ENCODE measurements at places on chromosomes 3 and 15. TPM values are rescaled to one million over a fixed set of nuclear protein-coding genes. Genes with fewer than 3 reads are reported as not detected.
A peak's percentile ranks its signal among the peaks of the same experiment; 100 is the strongest.

GRCh38 chr3:45104715-45105711 is 41.2 kb downstream of the CDCP1 start:
- H3K4me3 ChIP-seq, result no peak overlapping the region
- H3K27me3 ChIP-seq, result no peaks in the 10 kb centered on the region
- no peaks in the 10 kb centered on the region for H3K4me1 ChIP-seq
- no peak for DNase-seq
- H3K36me3 ChIP-seq, result no peaks in the 10 kb centered on the region

GRCh38 chr3:42438758-42439157 is 28.3 kb upstream of the LYZL4 start:
- H3K27me3 ChIP-seq, result no peaks in the 10 kb centered on the region
- H3K36me3 ChIP-seq, result no peaks in the 10 kb centered on the region
- no peak overlapping the region for H3K27ac ChIP-seq
- no peaks in the 10 kb centered on the region for H3K4me1 ChIP-seq

DNA sequence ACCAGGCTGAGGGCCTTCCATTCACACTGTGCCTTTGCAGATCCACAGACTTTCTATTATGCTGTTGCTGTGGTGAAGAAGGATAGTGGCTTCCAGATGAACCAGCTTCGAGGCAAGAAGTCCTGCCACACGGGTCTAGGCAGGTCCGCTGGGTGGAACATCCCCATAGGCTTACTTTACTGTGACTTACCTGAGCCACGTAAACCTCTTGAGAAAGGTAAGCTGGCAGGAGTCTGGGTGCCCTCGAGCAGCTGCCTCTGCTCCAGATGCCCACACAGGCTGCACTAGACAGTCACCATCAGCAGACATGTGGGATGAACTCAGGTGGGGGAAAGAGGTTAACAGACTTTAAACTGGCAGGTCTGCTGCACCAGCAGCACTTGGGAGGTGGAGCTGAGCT is 8.3 kb downstream of the TF start:
- no peak overlapping the region for H3K4me3 ChIP-seq
- DNase-seq, result no peak
- H3K36me3 ChIP-seq, result no peaks in the 10 kb centered on the region
- H3K27me3 ChIP-seq, result no peaks in the 10 kb centered on the region

GRCh38 chr3:135869439-135870105 is 96.0 kb upstream of the PPP2R3A start:
- H3K27me3 ChIP-seq, result no peaks in the 10 kb centered on the region
- H3K4me1 ChIP-seq, result no peaks in the 10 kb centered on the region
- no peak overlapping the region for H3K4me3 ChIP-seq
- no peaks in the 10 kb centered on the region for H3K36me3 ChIP-seq
- no peak overlapping the region for H3K27ac ChIP-seq

GRCh38 chr3:97860364-97860763 is 38.6 kb downstream of the CRYBG3 start:
- no peak overlapping the region for H3K27ac ChIP-seq
- H3K4me1 ChIP-seq, result peaks cover 6% of the 10 kb centered on the region
- no peaks in the 10 kb centered on the region for H3K27me3 ChIP-seq
- H3K36me3 ChIP-seq, result no peaks in the 10 kb centered on the region
- DNase-seq, result no peak
- H3K4me3 ChIP-seq, result no peak overlapping the region

DNA sequence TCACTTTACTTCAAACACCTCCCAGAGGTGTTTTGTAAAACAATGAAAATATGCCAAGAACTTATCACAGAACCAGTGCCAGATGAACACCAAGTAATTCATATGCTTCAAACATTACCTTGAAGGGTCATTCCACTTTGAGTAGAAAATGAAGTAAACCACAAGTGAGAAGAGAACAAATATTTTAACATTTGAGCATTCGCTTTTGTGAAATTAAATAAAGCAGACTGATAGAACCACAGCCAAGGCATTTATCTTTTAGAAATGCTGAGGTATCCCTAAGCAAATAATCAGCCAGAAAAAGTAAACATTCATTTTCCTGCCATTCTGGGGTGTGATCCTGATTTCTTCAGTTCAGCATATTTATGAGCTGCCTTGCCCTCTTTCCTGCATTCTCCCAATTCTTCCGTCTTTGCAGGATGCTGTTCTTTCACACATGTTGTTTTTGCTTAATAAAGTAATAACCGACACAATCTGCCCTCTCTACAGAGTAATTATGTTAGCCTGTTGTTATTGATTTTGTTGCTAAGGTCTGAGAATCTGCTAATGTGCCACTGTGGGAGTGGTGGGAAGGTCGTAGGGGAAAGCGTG is 235.6 kb upstream of the TGFBR2 start:
- H3K36me3 ChIP-seq, result no peaks in the 10 kb centered on the region
- H3K4me3 ChIP-seq, result no peak overlapping the region
- H3K27me3 ChIP-seq, result no peaks in the 10 kb centered on the region
- peaks cover 12% of the 10 kb centered on the region for H3K4me1 ChIP-seq
- H3K27ac ChIP-seq, result peak overlapping the region; percentile 15

- peak; percentile 27 for DNase-seq
- H3K27me3 ChIP-seq, result no peaks in the 10 kb centered on the region
- H3K36me3 ChIP-seq, result no peaks in the 10 kb centered on the region
- H3K27ac ChIP-seq, result no peak overlapping the region
These were observed 97.2 kb upstream of the FLNB start for GRCh38 chr3:57910990-57911389.

DNA sequence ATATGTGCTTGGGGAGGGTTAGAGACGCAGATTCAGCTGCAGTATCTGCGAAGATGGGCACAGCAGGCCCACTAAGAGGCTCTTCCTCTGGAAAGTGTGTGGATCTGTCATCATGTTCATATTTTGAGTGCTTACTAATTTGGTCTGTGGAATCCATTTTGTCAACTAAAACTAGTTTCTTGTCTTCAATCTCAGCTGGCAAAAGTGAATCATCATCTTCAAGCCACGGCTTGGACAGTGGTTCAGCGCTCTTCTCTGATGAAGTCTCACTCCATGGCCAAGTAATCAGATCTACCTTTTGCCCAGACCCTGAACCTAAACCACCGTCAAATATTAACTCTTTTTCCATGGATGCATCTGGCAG is 76.2 kb downstream of the IMPG2 start:
- no peaks in the 10 kb centered on the region for H3K27me3 ChIP-seq
- no peaks in the 10 kb centered on the region for H3K4me1 ChIP-seq
- no peaks in the 10 kb centered on the region for H3K36me3 ChIP-seq
- no peak for DNase-seq

GRCh38 chr3:149901770-149902169 is 68.9 kb downstream of the PFN2 start:
- no peak for DNase-seq
- H3K27me3 ChIP-seq, result no peaks in the 10 kb centered on the region
- no peak overlapping the region for H3K4me3 ChIP-seq
- H3K27ac ChIP-seq, result no peak overlapping the region

- no peak overlapping the region for H3K27ac ChIP-seq
- DNase-seq, result no peak
- H3K4me3 ChIP-seq, result no peak overlapping the region
- peaks cover 26% of the 10 kb centered on the region for H3K4me1 ChIP-seq
- no peaks in the 10 kb centered on the region for H3K27me3 ChIP-seq
These were observed 3.7 kb upstream of the PRKAR2A start for GRCh38 chr3:48851407-48851806.

GRCh38 chr3:167785790-167786189 is 50.3 kb downstream of the SERPINI1 start:
- H3K27ac ChIP-seq, result no peak overlapping the region
- DNase-seq, result no peak

DNA sequence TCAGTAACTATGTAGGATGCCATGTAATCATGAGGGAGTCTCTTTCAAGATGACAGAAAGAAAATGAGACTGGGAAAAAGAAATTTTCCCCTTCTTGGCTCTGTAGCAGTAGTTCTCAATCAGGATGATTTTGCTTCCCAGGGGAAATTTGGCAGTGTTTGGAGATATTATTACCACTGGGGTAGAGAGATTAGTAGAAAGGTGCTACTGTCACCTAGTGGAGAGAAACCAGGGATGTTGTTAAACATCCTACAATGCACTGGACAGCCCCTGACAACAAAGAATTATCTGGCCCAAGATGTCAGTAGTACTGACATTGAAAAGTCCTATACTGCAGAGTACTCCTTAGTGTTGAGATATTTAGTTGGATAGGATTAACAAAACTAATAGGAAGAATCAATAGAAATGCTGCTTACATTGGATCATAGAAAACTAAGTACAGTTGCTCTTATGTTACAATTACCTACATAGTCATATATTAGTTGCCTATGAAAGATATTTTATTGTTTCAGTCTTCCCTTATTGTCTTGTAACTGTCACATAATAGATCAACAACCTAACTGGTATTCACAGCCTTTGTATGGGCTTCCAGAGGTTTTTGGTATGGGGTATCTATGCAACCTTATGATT is 433.3 kb downstream of the RAP2B start:
- H3K27me3 ChIP-seq, result no peaks in the 10 kb centered on the region
- no peak overlapping the region for H3K4me3 ChIP-seq
- no peaks in the 10 kb centered on the region for H3K36me3 ChIP-seq

DNA sequence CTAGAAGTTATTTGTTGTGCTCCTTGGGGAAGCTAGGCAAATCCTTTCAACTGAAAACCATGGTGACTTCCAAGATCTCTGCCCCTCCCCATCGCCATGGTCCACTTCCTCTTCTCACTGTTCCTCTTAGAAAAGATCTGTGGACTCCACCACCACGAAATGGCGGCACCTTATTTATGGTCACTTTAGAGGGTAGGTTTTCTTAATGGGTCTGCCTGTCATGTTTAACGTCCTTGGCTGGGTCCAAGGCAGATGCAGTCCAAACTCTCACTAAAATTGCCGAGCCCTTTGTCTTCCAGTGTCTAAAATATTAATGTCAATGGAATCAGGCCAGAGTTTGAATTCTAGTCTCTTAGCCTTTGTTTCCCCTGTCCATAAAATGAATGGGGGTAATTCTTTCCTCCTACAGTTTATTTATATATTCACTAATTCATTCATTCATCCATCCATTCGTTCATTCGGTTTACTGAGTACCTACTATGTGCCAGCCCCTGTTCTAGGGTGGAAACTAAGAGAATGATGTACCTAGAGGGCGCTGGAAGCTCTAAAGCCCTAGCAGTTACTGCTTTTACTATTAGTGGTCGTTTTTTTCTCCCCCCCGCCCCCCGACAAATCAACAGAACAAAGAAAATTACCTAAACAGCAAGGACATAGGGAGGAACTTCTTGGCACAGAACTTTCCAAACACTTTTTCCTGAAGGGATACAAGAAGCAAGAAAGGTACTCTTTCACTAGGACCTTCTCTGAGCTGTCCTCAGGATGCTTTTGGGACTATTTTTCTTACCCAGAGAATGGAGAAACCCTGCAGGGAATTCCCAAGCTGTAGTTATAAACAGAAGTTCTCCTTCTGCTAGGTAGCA is 657 bp downstream of the PATL2 start:
- H3K4me1 ChIP-seq, result peaks cover 20% of the 10 kb centered on the region
- H3K27me3 ChIP-seq, result no peaks in the 10 kb centered on the region
- peak overlapping the region; percentile 98 for H3K27ac ChIP-seq
- no peak for DNase-seq
- peak overlapping the region; percentile 90 for H3K4me3 ChIP-seq
- H3K36me3 ChIP-seq, result peaks cover 3% of the 10 kb centered on the region

DNA sequence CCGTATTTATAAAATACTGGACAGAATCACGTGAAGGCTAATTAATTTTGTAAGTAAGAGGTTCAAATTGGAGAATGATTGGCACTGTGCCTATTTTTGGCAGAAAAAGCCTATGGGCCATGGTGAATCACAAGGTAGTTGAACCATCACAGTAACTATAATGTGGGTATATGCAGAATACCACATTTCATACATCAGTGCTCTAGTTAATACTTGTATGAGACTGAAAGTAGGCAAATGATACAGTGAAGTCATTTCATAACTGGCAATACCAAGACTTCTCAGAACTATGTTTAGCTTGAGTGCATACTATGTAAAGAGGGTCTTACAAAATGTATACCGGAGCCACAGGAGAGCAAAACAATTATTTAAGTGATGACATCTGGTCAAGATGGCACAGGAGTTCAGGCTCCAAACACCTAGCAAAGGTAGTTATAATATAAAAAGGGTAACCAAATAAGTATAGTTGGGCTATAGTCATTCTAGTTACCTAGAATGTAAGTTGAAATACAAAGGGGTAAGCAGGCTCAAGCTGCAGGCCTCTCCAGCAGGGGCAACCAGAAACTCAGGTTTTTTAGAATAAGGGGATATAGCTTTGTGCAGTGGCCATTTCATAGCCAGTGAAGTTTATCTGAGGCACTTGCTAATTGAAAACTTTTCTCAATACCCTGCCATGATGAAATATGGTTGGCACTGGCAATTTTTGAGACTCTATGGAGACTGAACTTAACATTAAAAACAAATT is 19.1 kb downstream of the GPR160 start:
- H3K36me3 ChIP-seq, result no peaks in the 10 kb centered on the region
- H3K4me3 ChIP-seq, result no peak overlapping the region
- DNase-seq, result no peak
- peak overlapping the region; percentile 42 for H3K27ac ChIP-seq

- H3K4me1 ChIP-seq, result peaks cover 4% of the 10 kb centered on the region
- no peak overlapping the region for H3K4me3 ChIP-seq
- peak overlapping the region; percentile 28 for H3K27ac ChIP-seq
- H3K27me3 ChIP-seq, result no peaks in the 10 kb centered on the region
- no peak for DNase-seq
- H3K36me3 ChIP-seq, result no peaks in the 10 kb centered on the region
These were observed 8.9 kb downstream of the CCDC13 start for GRCh38 chr3:42764115-42764514.

- peaks cover 20% of the 10 kb centered on the region for H3K4me1 ChIP-seq
- no peaks in the 10 kb centered on the region for H3K27me3 ChIP-seq
- no peak for DNase-seq
- H3K4me3 ChIP-seq, result no peak overlapping the region
These were observed 56.7 kb upstream of the LMOD3 start for GRCh38 chr3:69178838-69179739.

GRCh38 chr15:80562846-80563245 is 132.3 kb upstream of the ABHD17C start:
- no peaks in the 10 kb centered on the region for H3K4me1 ChIP-seq
- H3K4me3 ChIP-seq, result no peak overlapping the region
- no peak for DNase-seq
- no peak overlapping the region for H3K27ac ChIP-seq
- no peaks in the 10 kb centered on the region for H3K36me3 ChIP-seq
- no peaks in the 10 kb centered on the region for H3K27me3 ChIP-seq

- no peak overlapping the region for H3K4me3 ChIP-seq
- no peaks in the 10 kb centered on the region for H3K36me3 ChIP-seq
- no peak overlapping the region for H3K27ac ChIP-seq
- H3K27me3 ChIP-seq, result no peaks in the 10 kb centered on the region
- H3K4me1 ChIP-seq, result no peaks in the 10 kb centered on the region
These were observed 59.9 kb upstream of the FBN1 start for GRCh38 chr15:48705381-48705780.

GRCh38 chr3:193396451-193397244 is 18.1 kb upstream of the ATP13A5 start:
- H3K4me3 ChIP-seq, result no peak overlapping the region
- no peak for DNase-seq
- H3K27ac ChIP-seq, result no peak overlapping the region
- H3K36me3 ChIP-seq, result no peaks in the 10 kb centered on the region
- no peaks in the 10 kb centered on the region for H3K4me1 ChIP-seq

Gene SLC22A14
- total RNA-seq, result not detected

Gene GOLGB1
- 46.4 TPM for total RNA-seq

Gene C3orf70
- total RNA-seq, result 1.0 TPM

Gene CFAP91
- 47.8 TPM for total RNA-seq

Gene GASK1A
- 8.8 TPM for total RNA-seq

Gene IDH3A
- 17.8 TPM for total RNA-seq

Gene C3orf20
- not detected for total RNA-seq

Gene HRG
- not detected for total RNA-seq

Gene EPHB1
- 1.3 TPM for total RNA-seq

Gene TPM1
- total RNA-seq, result 417 TPM

Gene PLSCR2
- total RNA-seq, result not detected

Gene RCCD1
- 21.4 TPM for total RNA-seq

Gene CLASP2
- total RNA-seq, result 34.8 TPM

Gene COL8A1
- total RNA-seq, result 5.4 TPM

Gene SST
- total RNA-seq, result 738 TPM
